ENCODE measurements at places on chromosomes 2 and 18.

GRCh38 chr2:30661173-30662107, 145.8 kb downstream of the CAPN13 start:
- no peak for DNase-seq

- no peak for DNase-seq
Measured at GRCh38 chr2:62142054-62142453, 53.9 kb upstream of the B3GNT2 start.

GRCh38 chr2:47774567-47774966, 8.4 kb upstream of the MSH6 start:
- DNase-seq, result no peak

DNA sequence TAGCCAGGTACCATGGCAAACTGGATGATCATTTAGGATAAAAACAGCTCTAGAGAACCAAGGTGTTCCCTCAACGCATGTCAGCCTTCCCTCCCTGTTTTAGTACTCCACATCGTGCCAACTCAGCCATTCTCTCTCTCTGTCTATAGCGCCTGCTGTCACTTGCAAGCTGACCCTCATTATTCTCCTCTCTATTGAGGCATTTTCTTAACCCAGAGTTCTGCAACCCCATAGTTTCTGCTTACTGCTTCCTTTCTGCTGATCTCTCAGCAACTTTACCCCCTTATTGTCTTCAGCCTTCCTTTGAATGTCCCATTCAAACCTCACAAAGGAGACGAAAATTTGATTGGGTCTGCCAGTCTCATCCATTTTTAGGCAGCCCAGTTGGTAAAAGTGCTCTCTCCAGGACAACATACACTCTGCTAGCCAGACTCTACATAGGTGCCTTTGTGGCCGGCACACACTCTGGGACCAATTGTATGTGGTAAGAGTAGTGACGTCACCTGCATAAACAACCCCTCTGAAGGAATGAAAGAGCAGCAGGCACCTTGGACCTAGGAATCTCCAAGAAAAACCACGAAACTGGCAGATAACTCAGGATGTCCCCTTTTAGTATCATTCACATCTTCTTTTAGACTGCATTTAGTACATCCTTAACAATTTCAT, 367.2 kb upstream of the KCNH7 start:
- no peak for DNase-seq

- no peak for DNase-seq
Measured at GRCh38 chr2:105952131-105952530, 207.4 kb downstream of the NCK2 start.

DNA sequence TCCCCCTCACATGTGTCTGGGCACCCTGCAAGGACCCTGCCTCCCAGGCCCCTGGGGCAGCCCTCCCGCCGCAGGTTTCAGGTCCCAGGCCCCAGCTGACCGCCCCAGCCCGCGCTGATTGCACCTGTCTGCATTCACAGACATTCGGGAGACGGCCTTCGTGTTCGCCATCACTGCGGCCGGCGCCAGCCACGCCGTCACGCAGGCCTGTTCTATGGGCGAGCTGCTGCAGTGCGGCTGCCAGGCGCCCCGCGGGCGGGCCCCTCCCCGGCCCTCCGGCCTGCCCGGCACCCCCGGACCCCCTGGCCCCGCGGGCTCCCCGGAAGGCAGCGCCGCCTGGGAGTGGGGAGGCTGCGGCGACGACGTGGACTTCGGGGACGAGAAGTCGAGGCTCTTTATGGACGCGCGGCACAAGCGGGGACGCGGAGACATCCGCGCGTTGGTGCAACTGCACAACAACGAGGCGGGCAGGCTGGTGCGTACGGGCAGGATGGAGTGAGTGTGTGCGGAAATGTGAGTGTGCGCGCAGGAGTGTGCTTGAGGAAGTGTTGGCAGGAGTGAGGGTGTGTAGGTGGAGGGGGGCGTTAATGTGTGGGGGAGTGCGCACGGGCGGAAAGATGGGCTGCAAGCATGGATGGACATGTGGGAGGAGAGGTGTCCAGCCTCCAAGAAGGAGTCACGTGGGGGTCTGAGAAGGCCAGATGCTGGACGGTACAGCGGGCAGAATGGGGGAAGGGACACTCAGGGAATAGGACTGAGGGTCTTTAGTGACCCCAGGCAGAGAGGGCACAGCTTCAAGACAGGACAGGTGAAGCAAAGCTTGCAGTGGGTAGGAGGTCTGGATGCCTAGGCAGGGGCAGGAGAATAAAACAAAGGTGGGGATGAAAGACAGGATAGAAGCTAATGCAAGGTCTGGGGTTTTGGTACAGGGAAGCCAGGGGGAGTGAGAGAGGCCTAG, 9.0 kb upstream of the WNT10A start:
- DNase-seq, result no peak

DNA sequence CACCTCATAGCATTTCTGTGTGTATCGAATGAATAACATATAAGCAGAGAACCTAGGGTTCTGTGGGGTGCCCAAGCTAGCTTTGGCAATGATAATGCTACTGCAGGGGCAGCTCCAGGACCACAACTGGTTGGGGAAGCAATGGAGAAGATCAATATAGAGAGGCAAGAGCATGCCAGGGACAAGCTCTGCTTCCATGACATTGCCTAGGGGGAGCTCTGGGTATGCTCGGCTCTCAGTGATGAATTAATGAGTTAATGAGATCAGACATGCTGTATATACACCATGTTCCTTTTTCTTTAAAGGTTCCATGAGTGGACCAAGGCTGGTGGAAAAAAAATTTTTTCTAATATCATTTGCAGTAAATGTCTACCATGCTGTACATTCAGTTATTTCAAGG, 618.4 kb downstream of the BCL11A start:
- DNase-seq, result no peak

DNA sequence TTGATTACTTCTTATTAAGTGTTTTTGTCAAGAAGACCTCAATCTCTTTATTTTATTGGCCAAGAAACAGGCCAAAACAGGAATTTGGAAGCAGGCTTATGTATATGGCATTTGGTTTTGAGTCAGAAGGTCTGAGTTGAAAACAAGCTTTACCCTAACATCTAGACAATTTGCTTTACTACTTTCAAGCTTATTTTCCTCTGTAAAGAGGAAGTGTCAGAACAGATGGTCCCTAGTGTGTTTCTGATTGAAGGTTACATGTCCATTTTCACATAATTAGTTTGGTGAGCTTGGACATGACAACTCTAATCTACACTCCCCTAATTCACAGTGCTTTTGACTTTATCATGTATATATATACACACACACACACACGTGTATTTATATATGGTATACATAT, 19.8 kb upstream of the MAP4K4 start:
- DNase-seq, result no peak

- DNase-seq, result no peak
Measured at GRCh38 chr2:149490296-149490695, 97.3 kb downstream of the MMADHC start.

GRCh38 chr2:65458999-65459398, 26.6 kb upstream of the SPRED2 start:
- DNase-seq, result no peak

All from DMS79 (cell line).